ENCODE measurements at places on chromosomes 3 and 15.

- no peak for DNase-seq
These were observed 50.1 kb upstream of the CRTC3 start for GRCh38 chr15:90479656-90480055.

DNA sequence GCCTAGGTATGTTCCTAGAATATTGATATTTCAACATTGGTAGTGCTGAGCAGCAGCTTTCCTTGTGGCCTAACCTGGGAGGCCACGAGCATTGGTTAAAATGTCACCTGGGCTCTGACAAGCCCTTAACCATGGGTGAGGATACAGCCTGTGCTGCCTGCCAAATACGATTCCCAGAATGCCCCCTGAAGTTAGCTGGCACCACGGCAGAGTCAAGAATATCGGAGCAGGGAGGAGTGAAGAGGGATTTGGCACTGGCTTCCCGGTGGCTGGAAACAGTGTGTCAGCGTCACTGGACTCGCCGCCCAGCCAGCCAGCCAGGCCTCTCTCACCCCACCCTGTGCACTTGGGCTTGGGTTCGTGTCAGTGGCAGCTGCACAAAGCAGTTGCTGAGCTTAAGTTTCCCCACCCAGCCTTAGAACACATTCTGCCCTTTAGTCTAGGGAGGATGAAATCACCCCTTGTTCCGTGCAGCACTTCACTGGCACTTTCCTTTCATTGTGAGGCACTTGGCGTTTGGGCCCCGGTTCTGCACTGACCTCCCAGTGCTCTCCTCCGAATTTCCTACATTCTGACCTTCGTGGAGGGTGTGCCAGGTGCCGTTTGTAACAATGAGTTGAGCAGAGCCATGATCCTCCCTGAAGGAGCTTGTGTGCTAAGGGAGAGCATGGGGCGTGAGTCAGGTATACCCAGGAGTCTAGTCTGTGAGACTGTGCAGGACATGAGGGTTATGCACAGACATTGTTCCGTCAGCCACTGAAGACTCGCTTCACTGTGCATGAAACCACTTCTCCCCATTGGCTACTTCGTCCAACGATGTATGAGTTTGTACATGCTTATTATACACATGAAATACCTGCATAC is 152.8 kb upstream of the BHLHE40 start:
- DNase-seq = no peak

- DNase-seq = no peak
These were observed 14.7 kb downstream of the MESD start for GRCh38 chr15:80974914-80975313.

GRCh38 chr3:112059497-112059896 is 25.0 kb downstream of the TMPRSS7 start:
- no peak for DNase-seq

GRCh38 chr3:194284351-194284750 is 66.8 kb downstream of the CPN2 start:
- no peak for DNase-seq

DNA sequence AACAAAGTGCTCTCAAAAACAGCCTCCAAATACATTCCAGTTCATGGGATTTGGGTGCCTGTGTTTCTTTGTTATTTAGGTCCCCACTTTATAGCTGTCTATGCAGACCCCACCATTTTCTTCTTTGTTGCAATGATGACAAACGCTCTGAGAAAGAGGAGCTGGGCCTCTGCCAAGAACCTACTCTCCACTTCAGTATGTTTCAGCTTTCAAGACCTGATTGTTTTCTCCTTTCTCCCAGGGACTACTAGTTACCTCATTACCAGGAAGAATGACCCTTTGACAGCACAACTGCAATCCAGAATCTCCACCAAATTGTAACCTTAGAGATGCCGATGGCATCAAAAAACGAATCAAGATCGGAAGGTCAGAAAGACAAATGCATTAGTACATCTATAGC is 236.8 kb downstream of the MEIS2 start:
- no peak for DNase-seq

- DNase-seq = no peak
These were observed 402.0 kb upstream of the TBL1XR1 start for GRCh38 chr3:177599326-177599725.

- no peak for DNase-seq
These were observed 11.3 kb downstream of the SLCO2A1 start for GRCh38 chr3:134018406-134018805.

- DNase-seq = no peak
These were observed 42.7 kb upstream of the CD200R1L start for GRCh38 chr3:112889357-112889756.

DNA sequence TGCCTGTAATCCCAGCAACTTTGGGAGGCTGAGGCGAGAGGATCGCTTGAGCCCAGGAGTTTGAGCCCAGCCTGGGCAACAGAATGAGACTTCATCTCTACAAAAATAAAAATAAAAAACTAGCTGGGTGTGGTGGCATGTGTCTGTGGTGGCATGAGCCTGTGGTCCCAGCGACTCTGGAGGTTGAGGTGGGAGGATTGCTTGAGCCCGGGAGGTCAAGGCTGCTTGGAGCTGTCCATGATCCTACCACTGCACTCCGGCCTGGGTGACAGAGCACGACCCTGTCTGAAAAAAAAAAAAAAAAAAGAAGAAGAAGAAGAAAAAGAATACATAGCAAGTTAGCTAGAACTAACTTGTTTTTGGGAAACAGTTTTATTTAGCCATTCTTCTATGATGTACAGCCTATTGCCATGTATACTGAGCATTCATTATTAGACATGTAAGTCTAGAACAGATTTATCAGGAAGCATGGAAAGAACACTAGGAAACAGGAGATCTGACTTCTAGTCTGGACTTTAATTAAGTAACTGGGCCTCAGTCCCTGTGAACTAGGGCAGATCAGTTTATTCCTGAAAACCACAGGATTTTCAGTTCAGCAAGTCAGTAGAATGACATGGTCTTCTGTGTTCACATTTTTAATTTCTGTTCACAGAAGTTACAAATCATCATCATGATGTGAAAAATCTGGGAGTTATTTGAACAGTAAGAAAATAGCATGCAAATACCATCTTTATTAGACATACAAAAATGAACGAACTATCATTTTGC is 65.5 kb downstream of the KAT2B start:
- DNase-seq = no peak

- DNase-seq = no peak
These were observed 253.7 kb downstream of the GAP43 start for GRCh38 chr3:115876876-115877614.

DNA sequence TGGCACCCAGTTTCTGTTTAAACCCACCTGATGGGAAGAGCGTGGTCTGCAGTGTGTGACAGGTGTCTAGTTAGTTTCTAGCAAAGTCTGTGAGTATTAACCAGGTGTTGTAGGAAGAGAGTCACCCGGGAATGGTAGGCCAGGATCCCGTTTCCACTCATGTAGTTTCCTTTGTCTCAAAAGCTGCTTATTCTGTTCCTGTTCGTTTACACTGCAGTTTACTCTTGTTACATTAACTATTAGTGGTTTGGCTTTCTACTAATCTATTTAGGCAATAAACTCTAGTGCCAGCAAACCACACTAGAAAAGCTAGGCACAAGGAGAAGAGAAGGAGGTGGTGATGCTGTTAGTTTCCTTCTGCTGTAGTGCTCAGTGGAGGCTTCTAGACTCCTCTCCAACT is 32.7 kb downstream of the WDR76 start:
- no peak for DNase-seq

DNA sequence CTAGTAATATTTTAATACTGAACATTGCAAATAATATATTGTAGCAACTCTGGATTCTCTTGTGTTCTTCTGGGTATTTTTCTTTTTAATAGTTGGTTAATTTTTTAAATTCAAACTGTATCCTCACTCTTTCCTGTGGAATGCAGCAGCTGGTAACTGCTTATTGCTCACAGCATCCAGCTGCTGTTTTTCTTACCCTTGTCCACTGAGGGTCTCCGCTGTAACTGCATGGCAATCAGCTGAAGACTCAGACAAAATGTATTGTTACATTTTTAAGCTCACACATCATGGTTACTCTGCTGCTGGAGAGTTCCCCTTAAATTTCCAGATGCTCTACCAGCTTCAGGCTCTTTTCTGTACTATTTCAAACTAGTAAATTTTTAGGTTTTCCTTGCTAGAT is 227.6 kb downstream of the MBNL1 start:
- no peak for DNase-seq

GRCh38 chr3:43017004-43017403 is 37.9 kb downstream of the GASK1A start:
- no peak for DNase-seq

DNA sequence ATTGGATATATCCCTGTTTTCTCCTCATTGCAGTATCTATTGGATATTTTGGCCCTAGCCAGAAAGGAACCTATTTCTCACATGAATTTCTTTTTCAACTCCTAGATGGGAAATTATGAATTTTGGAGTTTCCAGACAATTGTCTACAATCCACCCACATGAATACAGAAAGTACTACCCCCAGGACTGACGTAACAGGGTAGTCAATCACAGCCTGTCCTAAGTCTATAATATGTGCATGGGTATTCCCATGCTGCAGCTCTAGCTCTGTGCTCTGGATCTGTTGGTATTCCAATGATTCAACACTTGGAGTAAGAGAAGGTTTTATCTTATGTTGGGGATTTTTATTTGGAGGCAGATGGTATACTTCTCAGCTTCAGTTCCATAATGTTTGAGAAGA is 393.1 kb upstream of the ARRDC4 start:
- DNase-seq = no peak

GRCh38 chr3:12984023-12984823 is 89.0 kb downstream of the IQSEC1 start:
- DNase-seq = peak; percentile 69

DNA sequence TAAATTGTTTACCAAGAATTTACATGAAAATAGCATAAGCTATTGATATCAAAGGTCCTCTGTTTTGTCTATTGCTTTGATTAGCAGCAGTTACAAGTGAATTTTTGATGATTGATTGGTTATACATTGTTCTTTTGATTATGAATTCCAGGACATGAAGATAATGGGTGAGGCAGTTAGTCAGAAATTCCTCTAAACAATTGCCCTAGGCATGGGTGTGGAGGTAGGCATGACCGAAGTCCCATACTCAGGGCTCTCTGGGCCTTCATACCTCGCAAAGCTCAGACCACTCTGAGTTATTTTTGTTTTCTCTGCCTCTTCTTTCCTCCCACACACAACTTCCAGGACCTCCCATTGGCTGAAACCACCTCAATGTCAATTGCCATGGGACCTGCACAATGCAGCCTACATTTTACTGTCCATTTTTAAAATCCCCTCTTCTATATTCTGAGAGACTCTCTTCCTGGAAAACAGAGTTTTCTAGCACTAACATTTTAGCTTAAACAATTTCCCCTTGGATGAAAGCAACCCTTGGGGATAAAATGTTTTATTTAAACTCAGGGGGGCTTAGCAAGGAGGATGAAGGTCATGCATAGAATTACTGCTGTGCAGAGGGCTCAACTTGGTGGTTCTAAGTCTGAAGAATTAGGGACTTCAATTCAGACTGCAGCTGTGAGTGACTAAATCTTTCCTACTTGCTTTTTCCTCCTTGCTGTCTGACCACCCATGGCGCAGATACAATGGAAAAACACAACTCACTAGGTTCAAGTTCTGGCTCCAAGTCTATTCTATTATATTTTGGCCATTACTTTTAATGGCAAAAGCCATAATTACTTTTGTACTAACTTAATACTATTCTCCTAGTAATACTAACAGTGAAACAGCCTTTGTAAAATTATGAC is 594.8 kb downstream of the NTRK3 start:
- DNase-seq = no peak

- no peak for DNase-seq
These were observed 17.4 kb upstream of the CLDN18 start for GRCh38 chr3:137992592-137992991.

DNA sequence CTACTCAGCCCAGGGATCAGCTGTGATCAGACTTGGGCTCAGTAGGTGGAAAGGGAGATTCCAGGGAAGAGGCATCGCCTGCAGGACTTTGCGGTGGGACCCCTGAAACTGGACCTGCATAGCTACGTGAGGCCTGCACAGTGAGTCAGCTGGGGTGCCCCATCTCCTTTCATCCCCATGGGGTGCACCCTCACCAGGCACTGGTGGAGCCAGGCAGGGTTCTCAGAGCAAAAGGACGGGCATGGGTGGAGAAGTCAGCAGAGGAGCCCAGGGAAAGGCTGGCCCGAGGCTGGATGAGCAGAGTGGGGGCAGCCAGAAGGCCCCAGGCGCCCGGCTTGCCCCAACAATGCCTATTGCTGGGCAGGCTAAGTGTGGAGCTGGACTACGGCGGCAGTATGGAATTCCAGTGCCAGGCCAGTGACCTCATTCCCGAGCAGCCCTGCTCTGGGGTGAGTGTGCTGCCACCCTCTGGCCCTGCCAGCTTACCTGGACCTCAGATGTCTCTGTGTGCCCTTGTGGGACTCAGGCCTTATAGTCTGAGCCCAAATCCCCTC is 19.7 kb downstream of the ACAA1 start:
- DNase-seq = no peak

- no peak for DNase-seq
These were observed 63.9 kb downstream of the GLCE start for GRCh38 chr15:69224383-69224782.

DNA sequence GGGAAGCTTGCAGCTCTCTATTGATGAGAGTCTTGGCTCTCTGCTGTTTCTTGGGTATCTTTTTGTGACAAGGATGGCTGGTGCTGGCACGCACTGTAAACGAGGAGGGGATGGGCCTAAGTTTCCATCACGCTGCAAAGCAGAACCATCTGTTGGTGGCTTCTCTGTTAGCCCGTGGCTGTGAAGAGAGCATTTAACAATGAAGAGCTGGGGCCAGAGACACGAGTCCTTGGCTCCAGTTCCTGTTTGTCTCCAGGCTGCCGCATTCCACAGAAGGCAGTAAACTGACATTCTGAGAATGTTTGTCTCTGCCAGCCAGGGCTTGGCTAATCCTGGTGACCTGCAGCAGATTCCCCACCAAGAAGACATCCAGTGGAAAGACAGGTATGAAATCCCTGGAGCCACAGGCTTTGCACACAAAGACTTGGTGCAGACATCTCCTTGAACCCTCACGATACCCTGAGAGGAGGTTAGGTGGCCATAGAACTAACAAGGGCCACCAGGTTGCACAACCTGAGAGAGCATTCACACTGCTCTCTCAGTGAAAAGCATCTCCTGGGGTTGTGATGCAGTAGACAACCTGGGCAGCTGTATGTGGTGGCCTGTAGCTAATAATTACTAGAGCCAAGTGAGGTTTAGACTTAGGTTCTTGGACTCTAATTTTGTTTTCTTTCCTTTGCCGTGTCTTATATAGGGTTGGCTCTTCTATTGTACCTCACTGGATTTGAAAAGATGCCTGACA is 130.9 kb downstream of the ASB7 start:
- no peak for DNase-seq

GRCh38 chr3:81763001-81763400 is 1.6 kb upstream of the GBE1 start:
- DNase-seq = no peak

DNA sequence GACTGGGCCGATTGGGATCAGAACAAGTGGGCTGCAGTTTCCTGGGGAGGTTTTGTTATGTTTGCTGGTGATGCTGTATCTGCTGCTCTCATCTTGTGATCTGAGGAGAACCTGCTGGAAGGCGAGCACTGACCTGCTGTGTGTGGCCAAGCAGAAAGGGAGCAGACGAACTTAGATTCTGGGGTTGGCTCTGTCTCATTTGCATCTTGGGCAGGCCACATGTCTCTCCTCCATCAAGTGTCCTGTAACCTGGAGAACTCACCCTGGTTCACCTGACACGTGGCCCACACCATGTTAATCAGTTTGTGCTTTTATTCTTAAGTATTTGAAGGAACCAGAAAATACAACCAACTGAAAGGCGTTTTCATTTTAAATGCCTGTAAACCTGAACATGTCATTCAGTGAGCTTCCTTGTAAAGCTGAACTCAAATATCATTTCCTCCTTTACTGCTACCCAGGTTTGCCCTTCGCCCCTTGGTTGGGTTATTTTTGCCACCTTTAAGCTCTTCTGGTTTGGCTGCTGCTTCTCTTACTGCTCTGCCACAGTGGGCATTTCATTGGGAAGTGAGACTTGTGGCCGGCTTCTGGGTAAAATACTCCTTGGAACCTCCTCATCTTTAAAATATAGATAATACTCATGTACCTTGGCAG is 33.5 kb upstream of the TRAK1 start:
- DNase-seq = no peak

Data from activated naive CD4-positive, alpha-beta T cell treated with Interleukin-2 at 50 U/mL for 16 hours (primary cell).